ENCODE measurements at places on chromosomes 2 and 18.

GRCh38 chr18:11655606-11655932 lies 33.5 kb upstream of the GNAL start:
- no peak for DNase-seq

GRCh38 chr2:235701206-235701981 lies 207.6 kb downstream of the AGAP1 start:
- DNase-seq = no peak

- DNase-seq = no peak
Measured at GRCh38 chr2:64448041-64448426, 5.9 kb upstream of the LGALSL start.

DNA sequence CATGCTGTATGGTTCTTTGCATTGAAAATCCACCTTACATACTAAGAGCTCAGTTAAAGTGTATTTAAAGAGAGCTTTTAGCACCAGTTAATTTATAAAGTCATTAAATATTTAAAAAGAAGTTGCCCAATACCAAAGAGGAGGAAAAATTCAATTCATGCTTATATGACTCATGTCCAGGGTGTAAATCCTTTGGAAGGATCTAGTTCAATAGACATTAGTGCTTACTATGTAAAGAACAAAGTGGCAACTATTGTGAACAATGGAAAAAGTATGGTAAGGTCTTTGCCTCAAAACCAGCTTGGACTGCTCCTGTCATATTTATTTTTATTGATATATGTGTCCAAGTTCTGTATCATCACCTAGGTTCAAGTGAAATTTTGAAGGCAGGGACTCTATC lies 90.5 kb downstream of the SCN9A start:
- no peak for DNase-seq

DNA sequence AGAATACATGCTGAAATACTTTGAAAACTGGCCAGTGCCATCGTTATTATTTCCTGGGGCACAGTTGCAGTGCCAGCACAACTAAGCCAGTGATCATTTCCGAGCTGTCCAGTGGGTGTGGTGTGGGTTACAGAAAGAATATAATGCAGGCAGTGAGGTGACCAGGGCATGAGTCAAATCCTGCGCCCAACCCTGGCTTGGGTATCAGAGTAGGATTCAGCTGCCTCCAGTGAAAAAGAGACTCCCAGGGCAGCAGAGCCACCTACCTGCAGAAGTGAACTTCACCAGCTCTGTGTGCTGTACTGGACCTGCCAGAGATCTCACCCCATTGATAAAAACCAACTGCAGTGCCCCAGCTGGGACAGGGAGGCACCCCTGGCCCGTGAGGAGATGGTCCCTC lies 18.0 kb downstream of the SLC9A2 start:
- DNase-seq = no peak

DNA sequence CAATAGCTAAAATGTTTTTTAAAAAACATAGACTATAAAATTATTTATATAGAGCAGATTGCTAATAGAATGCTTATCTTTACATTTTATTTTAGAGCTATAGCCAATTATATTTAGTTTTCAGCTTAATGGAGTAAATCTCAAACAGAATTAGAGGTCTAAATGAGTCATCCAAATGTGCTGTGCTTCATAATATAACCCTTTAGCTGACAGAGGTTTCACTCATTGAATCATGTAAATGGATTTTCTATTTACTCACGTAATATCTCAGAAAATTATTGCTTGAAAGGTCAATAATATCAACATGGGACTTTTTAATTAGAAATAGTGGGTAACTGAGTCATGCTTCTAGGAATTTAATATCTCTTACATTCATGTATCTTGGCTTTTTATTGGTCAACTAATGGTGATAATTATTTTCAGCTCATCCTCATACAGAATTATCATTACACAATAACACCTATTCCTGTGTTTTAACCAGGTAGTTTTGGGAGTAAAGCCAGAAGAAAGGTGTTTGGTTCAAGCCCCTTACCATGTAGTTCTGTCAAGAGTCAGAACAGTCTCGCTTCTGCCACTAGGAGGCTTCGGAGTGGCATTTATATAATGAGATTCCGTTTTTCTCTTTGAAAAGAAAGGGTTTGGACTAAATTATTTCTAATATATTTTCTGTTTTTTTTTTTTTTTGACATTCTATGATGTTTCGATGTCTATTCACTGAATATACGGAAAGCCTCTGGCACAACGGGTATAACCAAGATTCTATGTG lies 217.6 kb downstream of the CDH7 start:
- DNase-seq = no peak

DNA sequence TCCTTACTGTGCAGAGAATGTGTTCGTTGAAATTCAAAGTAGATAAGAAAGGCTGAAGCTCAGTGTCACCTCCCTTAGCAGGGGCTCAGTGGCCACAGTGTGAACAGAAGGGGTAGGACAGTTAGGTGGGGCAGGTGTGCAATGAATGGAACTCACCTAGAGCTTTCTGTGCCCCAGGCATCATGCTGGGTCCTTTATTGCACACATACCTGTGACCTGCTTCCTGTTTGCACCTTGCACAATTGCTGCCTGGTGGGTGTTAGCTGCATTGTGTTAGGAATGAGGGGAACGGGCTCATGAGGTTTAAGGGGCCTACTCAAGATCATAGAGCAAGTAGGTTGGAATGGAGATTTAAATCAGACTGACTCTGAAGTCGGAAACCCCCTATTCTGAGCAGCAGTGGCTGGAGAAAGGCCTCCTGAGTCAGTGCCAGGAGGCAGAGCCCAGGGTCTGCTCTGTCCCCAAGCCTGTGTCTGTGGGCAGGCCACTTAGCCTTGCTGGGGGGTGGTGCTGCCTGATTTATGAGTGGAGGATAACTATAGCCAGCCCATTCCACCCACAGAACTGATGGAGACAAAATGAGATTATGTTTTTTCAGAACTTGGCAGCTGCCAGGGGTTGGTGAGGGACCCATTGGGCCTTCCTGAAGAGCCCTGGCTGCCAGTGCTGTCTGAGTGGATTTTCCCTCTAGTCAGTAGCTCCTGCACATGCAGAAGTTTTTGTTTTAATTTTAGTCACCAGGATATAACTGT lies 76.2 kb downstream of the NPAS2 start:
- no peak for DNase-seq

DNA sequence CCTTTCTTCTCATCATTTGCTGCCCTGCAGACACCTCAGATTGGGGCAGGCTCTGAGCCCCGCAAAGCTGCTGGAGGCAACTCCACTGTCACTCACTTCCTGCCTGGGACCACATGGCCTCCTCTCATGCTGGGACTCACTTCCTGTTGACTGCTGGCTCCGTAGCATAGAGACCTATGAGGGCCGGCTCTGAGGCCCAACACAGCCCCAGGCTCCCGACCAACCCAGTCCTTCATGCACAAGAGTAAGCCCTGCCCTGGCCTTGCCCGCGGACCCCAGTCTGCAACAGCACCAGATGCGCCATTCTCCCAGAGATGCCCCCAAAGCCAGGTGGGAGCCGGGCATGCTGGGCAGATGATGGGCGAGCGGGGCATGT lies 55.7 kb downstream of the DNMT3A start:
- DNase-seq = no peak

DNA sequence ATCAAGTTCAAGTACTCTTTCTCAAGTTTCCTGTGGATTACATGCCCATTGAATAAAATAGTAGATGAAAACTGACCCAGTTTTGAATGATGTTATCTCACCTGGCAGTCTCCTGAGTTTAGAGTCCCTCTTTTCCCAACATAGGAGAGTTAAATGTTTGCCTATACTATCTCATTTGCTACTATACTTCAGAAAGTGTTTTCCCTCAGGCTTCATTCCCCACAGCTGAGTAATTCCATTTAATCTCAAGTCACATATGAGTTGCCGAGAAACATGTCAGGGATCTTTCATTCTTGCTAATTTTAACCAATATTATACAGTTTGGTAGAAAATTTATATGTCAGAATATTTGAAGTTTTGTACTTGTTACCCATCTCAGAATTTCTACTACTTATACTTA lies 150.4 kb upstream of the CDH19 start:
- no peak for DNase-seq

- DNase-seq = peak; percentile 68
Measured at GRCh38 chr18:12308386-12309100, 502 bp downstream of the TUBB6 start.

DNA sequence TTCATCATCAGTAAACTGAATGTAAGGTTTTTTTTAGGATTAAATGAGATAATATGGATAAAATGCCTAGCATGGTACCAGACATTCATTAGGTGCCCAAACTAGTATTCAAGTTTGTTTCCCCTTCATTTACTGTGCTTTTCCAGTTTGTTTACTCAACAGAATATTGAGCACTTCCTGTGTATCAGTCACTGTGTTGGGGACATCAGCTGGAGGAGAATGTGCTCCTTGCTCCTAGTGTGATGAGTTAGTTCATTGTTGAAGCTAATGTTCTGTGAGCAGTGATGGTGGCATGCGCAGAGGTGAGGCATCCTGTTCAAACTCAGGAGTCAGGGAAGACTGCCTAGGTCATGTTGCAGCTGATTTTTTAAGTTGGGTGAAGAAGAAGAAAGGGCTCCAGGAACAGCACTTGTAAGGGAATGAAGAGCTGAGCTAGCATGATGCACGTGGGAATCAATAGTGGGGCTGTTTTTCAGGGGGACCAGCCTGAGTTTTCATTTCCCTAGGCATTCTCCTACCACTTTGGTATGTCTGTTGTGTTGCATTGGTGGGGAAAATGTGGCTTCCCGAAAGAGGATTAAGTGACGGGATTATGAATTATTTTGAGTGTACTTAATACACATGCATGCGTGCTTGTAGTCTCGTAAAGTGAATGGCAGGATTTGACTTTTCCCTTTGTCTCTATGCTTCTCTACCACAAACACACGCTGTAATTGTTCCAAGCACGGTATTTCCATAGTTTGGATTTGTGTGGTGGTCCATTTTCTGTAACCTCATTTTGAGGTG lies 23.7 kb downstream of the TTLL4 start:
- no peak for DNase-seq

Data from breast epithelium (tissue), 4 donors.